Ureter (tissue), 1 donor: ENCODE measurements at places on chromosomes 3 and 15. TPM values are rescaled to one million over a fixed set of nuclear protein-coding genes. Genes with fewer than 3 reads are reported as not detected.

- no peak for DNase-seq
Measured at GRCh38 chr3:129341331-129342141, 62.9 kb downstream of the HMCES start.

- no peak for DNase-seq
Measured at GRCh38 chr3:34107669-34108068, 309.2 kb downstream of the PDCD6IP start.

- DNase-seq: no peak
Measured at GRCh38 chr3:48798998-48799397, 48.7 kb downstream of the PRKAR2A start.

SH2D7 gene
- total RNA-seq: not detected

DNA sequence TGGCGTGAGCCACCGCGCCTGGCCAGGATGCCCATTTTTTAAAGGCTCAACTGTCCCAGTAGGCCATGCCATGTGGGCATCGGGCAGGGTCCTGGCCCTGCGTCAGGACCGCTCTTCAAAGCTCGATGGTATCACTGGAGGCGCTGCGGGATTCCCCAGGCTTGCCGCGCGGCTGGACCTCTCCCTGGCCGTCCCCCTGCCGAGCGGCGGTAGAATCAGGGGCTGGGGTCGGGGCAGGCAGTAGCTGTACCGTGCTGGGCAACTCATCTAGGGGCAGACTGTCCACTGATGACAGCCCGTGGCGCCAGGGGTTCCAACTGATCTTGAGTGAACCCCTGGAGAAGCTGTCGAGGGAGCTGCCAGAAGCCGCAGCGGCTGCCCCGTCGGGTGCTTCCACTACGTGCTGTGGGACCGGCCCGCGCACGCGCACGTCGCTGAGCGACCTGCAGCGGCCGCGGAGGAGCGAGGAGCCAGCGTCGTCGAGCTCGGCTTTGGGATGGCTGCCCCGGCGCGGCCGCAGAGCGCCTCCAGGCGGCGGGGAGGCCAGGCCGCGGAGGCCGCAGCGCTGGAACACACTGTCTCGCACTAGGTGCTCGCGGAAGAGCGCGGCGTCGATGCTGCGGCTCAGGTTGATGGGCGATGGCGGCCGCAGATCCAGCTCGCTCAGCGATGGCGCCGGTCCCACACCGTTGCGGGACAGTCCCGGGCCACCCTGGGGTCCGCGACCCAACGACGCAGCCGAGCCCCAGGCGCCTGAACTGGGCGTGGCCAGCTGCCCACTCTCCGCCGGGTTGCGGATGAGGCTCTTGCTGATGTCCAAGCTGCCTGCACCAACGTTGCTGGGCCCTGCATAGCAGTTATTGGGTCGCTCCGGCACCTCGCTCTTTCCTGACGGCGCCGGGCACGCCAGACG, 5.8 kb downstream of the PRRT3 start:
- peak; percentile 87 for DNase-seq

DNA sequence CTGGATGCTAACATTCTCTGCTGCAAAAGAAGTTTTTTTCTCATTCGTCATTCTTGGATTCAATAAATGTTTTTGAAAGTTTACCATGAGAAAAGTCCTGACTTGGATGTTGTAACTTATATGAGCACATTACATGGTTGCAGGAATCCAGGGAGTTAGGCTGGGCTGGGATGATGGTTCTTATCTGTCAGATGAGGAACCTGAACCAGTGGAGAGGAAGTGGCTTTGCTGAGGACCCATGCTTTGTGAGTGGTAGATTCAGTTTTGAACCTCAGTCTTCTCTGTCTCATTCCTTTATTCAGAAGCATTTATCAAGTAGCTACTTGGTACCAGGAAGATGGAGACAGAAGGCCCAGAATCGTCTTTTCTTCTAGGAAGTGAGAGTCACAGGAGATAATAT, 3.7 kb upstream of the GASK1A start:
- DNase-seq: no peak

- peak; percentile 36 for DNase-seq
Measured at GRCh38 chr15:66863390-66864085, 161.5 kb downstream of the SMAD6 start.

DNA sequence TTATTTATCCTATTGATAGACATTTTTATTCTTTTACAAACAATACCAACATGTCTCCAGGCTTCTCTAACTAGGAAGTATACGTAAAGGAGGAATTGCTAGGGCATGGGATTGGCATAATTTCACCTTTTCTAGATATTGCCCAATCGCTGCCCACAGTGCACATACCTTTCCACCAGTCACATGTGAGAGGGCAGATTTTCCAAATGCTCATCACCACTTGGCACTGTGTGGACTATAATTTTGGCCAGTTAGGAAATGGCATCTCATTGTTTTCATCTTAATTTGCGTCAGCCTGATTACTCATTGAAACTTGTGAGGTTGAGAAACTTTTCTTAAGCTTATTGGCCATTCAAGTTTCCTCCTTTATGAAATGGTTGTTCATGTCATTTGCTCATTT, 57.4 kb upstream of the POLR2M start:
- DNase-seq: no peak

SIDT1 gene
- total RNA-seq: 61.6 TPM

THAP10 gene
- total RNA-seq: 3.8 TPM

BLOC1S6 gene
- 34.1 TPM for total RNA-seq

SCG3 gene
- 0.18 TPM for total RNA-seq

- DNase-seq: no peak
Measured at GRCh38 chr3:78148986-78149717, 1109.3 kb downstream of the ROBO2 start.

SYNM gene
- total RNA-seq: 189 TPM

DNA sequence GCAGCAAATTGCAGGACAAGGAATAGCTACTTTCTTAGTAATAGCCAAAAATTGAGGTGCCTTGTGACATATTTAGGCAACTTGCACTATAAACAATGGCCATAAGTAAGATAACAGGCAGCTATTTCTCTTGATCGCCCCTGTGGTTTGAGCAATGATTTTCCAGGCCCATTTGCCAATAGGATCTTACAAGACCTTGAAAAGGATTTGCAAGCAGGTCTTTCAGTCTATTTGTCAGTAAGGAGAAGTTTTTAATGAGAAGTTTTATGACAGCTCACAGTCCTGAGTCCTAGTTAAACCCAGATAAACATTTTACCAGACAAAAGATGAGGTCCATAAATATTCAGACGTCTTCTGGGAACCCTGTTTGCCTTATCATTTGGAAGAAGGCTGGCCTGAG, 645.5 kb downstream of the RBMS3 start:
- DNase-seq: no peak

DNA sequence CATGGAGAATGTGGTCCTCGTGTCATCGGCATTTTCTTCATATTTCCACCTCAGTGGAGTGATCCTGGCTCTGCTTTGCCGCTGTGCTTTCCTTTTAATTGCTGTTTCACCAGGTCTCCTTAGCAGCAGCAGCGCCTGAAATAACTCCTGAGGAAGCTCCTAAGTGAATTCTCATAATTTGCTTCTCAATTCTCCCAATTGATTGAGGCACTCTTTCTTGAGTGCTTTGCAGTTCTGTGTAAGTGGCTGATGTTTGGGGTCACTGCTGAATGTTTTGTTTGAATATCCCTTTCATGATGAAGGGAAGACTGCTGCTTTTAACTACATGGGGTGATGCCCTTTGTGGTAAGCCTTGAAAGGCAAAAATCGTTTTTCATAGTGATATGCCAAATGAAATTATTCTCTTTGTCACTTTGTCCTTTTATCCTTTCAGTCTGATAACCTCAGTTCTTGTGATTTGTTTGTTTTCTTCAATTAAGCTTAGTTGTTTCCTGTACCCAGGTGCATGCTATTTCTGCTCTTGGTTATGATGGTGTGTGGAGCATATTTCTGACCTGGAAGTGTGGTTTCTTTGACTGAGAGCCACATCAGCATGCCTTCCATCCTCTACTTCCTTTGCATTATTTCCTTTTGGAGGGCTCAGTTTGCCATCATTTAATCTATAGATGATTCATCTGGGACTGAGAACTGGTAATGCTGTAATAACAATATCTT, 36.7 kb downstream of the HMG20A start:
- no peak for DNase-seq

DNA sequence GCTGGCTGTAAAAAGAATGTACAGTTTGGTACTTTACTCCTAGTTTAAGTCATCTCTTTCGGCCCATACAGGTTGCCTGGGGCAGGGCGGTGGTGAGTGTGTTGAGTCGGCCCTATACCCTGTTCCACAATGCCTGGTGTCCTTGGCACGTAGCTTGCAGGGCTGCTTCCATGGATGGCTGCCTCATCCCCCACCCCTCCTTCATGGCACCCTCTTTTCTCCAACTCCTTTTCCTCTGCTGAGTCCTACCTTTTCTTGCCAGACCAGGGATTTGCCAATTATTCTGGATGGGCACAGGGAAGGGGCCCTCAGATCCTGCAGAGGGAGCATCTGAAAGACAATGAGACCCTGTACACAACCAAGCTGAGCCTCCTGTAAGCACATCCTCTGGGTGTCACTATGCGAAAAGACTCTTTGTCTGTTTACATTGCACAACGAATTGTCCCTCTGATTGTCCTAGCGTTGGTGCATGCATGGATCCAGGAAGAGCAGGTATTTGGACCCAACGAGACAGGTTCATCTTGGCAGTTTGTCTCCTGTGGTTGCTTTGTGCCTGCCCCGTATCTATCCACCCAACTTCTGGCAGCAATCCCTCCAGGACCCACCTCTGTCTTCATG, 73.6 kb upstream of the CGNL1 start:
- no peak for DNase-seq

DNA sequence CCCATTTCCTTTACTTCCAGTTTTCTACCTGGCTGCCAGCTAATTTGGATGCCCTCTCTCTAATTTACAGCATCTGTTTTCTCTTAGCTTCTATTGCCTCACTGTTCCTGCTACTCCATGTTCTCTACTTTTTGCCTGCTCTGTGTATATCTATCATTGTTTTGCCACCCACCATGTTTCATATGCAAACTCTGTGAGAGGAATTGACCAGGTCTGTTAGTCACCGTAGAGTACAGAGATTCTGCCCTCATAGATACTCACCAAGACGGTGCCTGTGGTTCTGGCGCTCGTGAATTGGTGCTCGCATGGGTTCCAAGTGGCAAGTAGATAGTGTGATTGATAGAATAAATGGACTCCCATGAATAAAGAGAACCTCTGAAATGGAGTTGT, 288.8 kb downstream of the CNTN6 start:
- no peak for DNase-seq

GCSAM gene
- 0.49 TPM for total RNA-seq

GRCh38 chr15:71891026-71891425, 80.7 kb downstream of the NR2E3 start:
- no peak for DNase-seq

PIERCE2 gene
- total RNA-seq: 3.0 TPM

- DNase-seq: peak; percentile 75
Measured at GRCh38 chr15:40108061-40108854, 421 bp downstream of the BMF start.
